ENCODE measurements at places on chromosomes 1 and 21.

DNA sequence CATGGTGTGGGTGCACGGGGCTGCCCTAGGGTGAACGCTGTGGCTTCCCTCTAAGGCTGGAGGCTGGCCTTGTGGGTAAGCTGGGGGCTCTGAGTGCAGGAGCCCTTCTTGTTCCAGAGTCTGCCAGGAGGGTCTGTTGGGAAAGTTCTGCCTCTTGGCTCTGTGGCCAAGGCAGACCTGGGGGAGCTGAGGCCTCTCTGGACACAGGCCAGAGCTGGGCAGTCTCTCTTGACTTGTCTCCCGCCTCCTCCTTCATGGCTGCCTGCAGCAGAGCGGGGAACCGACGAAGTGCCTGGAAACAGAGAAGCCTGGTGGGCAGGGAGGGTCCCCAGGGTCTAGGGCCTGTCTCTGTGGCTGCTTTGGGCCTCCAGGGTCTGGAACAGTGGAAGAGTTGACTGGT lies 30.3 kb upstream of the PEX10 start:
- no peak for DNase-seq

GRCh38 chr1:245181158-245181517 lies 26.4 kb downstream of the KIF26B start:
- DNase-seq = no peak

DNA sequence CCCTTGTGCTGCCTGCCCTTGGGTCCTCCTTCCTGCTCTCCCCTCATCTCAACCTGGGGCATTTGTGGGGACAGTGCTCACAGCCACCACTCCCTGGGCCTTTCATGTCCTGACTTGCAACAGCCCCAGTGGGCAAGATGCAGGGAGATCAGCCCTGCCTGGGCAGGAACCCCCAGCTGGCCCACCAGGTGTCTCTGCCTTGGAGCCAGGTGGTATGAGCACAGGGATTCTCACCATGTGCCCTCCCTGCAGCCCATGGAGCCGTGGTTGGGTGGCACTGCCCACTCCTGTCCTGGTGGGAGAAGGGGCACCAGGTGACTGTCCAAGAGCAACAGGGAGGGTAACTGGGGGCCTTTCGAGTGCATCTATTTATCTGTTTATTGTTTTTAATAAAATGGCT lies 100.4 kb downstream of the AJAP1 start:
- no peak for DNase-seq

DNA sequence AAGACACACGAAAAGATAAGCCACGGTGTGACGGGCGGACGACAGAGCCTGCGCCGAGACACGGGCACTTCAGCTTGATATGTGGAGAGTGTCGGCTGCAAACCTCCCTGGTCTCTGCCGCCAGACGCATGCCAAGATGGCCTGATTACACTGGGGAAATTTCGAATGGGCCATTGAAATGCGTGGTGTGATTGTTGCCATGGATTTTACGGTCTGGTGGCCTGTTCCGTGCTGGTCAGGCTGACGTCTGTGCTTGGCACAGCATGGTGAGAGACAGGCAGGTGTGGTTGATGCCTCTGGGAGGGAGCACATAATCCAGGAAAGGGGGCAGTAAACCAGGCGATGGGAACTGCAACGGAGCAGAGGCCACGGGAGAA lies 105.6 kb upstream of the TMPRSS2 start:
- DNase-seq = no peak

DNA sequence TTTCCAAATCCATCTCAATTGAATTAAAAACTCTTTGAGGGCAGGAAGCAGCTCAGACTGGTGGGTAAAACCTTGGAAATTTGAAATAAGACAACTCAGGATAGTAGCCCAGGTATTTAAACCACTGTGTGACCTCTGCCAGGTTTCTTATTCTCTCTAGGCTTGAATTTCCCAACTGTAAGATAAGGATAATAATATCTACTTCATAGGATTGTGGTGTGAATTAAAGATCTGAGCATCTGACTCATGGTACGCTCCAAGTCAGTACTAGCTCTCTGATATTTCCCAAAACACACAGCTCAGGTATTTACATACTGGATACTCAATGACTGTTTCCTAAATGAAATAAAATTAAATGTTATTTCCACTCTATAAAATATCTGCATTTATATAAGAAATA lies 337.2 kb downstream of the LTN1 start:
- no peak for DNase-seq

GRCh38 chr1:62588000-62588399 lies 9.3 kb upstream of the ANGPTL3 start:
- no peak for DNase-seq

- DNase-seq = no peak
These were observed 90.5 kb downstream of the NUF2 start for GRCh38 chr1:163412221-163412620.

DNA sequence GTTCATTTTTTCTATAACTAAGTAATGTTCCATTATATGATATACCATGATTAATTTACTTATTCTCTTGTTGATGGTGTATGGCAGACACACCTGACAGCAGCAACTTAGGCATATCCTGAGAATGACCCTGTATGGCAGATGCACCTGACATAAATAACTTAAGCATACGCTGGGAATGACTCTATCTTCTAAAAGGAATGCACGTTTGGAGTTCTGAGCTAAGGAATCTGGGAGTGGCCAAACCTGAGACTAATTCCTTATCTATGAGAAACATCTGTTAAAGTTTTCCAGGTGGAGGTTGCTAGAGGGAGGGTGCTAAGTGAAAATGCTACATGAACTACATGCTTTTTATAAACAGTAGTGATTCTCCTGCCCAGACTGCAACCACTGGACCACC lies 96.7 kb upstream of the RGS18 start:
- no peak for DNase-seq

- DNase-seq = no peak
These were observed 18.0 kb downstream of the PODN start for GRCh38 chr1:53080041-53080440.

- DNase-seq = no peak
These were observed 9.5 kb upstream of the DMRTB1 start for GRCh38 chr1:53449693-53450092.

- DNase-seq = no peak
These were observed 13.0 kb downstream of the KRTCAP2 start for GRCh38 chr1:155160128-155160527.

DNA sequence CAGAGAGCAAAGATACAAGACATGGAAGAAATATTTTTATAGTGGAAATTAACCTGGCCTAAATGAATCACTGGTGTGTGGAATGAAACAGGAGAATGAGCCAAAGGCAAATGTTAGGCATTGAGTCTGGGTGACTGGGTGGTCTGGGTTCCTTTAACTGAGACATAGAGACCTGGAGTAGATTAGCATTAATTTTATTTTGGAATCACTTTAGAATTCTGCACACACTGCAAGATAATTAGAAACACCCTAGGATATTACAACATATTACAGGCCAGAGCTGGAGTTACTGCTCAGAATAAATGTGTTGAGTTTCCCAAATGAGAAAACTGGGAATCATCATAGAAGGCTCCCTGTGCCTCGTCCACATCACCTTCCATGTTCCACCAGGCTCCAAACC lies 85.5 kb downstream of the PLPPR5 start:
- DNase-seq = no peak

DNA sequence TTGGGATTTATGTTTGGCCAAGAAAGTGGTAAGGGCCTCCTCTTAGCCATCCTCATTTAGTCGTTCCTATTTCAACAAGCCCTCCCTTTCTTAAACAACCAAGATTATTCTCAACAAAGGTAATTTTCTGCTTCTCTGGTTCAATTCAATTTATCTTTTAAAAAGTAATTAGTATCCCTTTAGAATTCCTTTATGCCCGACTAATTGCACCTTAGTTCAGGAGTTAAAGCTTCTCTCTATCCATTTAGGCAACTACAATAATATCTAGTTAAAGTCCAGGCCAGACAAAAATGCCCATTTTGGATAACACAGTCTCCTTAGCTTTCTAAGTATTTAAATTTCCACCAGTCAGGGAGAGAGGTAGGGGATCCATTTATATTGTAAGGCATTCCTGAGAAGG lies 136.7 kb upstream of the MAGI3 start:
- DNase-seq = no peak

DNA sequence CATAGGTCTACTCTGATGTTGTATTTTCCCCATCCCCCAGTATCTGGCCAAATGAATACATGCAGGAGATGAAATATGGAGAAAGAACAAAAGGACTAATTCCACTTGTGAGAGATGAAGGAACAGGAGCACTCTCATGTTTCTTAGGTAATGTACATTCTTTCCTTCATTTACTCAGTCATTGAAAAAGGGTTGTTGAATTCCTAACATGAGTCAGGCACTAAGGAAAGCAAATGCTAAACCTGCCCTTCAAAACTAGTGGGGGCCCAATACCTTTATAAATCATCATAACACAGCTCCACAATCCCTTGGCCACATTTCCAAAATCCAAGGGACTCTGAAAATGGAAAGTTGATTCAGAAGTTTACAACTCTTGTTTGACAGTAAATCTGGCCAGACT lies 94.3 kb downstream of the DIRAS3 start:
- DNase-seq = no peak

DNA sequence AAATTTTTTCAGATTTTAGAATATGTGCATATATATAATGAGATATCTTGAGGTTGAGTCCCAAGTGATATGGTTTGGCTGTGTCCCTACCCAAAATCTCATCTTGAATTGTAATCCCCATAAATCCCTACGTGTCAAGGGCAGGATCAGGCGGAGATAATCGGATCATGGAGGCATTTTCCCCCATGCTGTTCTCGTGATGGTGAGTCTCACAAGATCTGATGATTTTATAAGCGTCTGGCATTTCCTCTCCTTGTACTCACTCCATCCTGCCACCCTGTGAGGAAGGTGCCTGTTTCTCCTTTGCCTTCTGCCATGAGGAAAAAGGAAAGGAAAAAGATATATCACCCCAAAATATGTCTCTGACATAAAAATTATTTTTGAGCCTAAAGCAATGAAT lies 64.6 kb downstream of the TOR3A start:
- no peak for DNase-seq

- no peak for DNase-seq
These were observed 62.2 kb downstream of the OBSCN start for GRCh38 chr1:228270032-228270431.

GRCh38 chr1:94658221-94658620 lies 116.7 kb upstream of the F3 start:
- no peak for DNase-seq

GRCh38 chr1:6143395-6143794 lies 36.7 kb downstream of the CHD5 start:
- no peak for DNase-seq

GRCh38 chr1:212212343-212212742 lies 72.9 kb upstream of the PPP2R5A start:
- no peak for DNase-seq

- DNase-seq = no peak
These were observed 60.6 kb downstream of the DDAH1 start for GRCh38 chr1:85404408-85404807.

- DNase-seq = no peak
These were observed 19.8 kb upstream of the UAP1 start for GRCh38 chr1:162541619-162542141.

- no peak for DNase-seq
These were observed 5.7 kb upstream of the FASLG start for GRCh38 chr1:172653015-172653709.

DNA sequence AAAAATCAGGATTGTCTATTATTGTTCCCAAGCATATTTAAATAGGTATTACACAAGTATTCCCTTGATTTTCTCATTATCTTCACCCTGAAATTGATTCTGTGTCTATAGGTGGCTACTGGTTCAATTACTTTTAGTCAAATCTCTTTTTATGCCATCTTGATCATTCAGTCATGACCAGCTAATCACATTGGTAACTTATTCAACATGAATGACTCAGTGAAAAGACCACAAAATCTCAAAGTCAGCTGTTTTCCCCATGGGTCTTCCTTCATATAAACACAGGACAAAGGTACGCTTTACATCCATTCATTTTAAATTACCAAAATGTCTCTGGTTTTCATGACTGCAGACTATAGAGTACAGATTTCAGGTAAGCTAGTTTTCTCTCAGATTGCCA lies 23.7 kb upstream of the NRIP1 start:
- DNase-seq = no peak

- no peak for DNase-seq
These were observed 93.6 kb upstream of the SMYD2 start for GRCh38 chr1:214187121-214187900.

DNA sequence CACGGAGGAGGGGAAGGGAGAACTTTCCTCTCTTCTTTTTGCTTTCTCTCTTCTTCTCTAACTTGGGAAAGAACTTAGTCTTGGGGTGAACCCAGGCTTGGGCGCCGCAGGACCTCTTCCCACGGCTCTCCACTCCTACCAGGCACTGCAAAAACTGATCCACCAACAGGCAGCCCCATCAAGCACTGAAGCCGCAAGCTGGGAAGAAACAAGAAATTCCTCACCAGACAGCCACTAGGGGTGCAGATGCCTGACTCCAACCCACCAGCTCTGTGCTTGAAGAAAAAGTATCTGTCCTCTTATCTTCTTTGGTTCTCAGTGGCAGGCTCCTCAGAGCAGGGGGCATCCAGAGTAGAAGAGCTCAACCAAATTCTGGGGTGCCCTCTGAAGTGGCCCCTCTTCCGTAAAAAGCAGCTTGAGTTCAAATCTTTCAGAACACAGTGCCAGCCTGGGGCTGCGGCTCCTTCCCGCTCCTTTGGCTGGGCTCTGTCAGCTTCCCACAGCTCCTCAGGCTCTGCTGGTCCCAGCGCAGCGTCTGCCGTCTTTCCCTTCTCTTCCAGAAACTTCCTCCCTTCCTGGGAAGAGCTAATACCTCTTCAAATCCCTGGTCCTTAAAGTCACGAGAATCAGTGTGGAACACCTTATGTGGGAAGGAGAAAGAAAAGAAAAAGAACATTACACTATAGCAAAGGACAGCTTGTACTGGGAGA lies 2.4 kb downstream of the SLC41A1 start:
- DNase-seq = no peak

- no peak for DNase-seq
These were observed 23.2 kb upstream of the PPP1R8 start for GRCh38 chr1:27807385-27807784.

GRCh38 chr1:175744833-175745232 lies 1.4 kb upstream of the TNR start:
- no peak for DNase-seq

DNA sequence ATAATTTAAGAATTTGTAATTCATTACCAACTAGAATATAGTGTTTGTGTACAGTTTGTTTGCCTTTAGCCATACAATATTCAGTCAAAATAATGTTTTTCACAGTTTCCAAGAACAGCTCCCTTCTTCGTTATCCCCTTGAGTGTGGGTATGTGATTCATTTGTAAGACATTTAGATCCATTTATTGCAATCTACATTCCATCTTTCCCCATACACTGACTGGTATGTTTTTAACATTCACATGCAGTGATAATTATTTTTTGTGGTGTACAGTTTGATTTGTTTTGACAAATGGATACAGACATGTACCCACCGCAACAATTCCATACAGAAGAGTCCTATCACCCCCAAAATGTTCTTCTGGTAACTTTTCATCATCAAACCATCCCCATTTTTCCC lies 589.1 kb upstream of the ADAMTS5 start:
- DNase-seq = no peak
